ENCODE measurements at places on chromosomes 1 and 21. TPM values are rescaled to one million over a fixed set of nuclear protein-coding genes. Genes with fewer than 3 reads are reported as not detected.

DNA sequence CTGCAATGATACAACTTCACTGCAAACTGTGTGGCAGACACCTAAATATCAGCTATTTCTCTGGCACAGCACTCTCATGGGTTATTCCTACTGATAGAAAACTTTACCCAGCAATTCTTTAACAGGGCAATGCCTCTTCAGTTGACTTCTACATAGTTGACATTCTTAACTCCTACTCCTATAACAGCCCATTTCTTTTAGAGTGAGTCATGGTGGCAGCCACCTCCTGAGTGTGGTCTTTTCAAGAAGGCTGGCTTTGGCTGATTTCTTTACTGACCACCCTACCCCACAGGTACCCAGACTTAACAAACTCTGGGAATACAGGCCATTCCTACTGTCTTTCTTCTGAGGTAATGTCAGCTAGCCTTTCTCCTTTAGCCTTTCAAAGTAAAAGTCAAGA lies 805.8 kb upstream of the ADGRL2 start:
- no peak overlapping the region for H3K4me3 ChIP-seq
- no peak overlapping the region for H3K27ac ChIP-seq
- no peaks in the 10 kb centered on the region for H3K27me3 ChIP-seq

The AADACL4 gene
- not detected for total RNA-seq

DNA sequence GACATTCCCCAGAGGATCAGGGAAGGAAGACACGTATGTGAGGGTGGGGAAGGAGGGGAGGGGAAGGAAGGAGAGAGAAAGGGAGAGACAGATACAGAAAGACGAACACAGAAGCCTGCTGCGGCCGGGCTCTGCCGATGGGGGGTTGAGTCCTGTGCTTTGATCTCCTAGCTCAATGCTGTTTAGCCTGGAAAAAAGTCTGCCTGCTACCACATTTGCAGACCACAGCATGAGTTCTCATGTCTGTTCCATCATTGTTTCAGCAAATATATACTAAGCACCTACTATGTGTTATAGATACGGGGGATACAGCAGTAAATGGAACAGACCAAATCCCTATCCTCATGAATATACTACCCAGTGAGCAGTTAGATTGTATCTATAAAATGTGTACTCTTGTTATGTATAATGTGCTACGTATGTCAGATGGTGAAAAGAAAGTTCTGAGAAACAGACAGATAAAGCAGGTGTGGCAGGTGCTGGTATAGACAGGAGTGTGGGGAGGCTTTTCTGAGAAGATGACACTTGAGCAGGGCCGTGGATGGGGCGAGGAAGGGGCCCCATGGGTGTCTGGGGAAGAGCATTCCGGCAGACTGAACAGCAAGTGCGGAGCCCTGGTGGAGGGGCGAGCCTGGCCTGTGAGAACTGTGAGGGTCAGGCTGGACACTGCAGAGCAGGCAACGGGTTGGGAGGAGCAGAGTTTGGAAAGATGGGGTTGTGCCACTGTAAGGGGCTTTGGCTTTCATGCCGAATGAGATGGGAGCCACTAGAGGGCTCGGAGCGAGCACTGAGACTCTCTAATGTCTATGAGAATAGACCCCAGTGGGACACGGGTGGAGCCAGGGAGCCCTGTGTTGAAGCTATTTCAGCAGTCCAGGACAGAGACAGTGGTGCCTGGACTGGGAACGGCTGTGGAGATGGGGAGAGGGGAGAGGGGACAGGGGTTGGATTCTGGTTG lies 34.1 kb downstream of the KIAA1614 start:
- no peaks in the 10 kb centered on the region for H3K4me1 ChIP-seq
- no peak overlapping the region for H3K4me3 ChIP-seq
- peaks cover 3% of the 10 kb centered on the region for H3K36me3 ChIP-seq
- DNase-seq = no peak
- H3K27ac ChIP-seq = no peak overlapping the region

The OR10J1 gene
- not detected for total RNA-seq

GRCh38 chr1:213244664-213245091 lies 193.6 kb downstream of the RPS6KC1 start:
- H3K4me3 ChIP-seq = no peak overlapping the region
- no peaks in the 10 kb centered on the region for H3K27me3 ChIP-seq
- no peak overlapping the region for H3K27ac ChIP-seq
- no peaks in the 10 kb centered on the region for H3K4me1 ChIP-seq
- H3K36me3 ChIP-seq = peaks cover 5% of the 10 kb centered on the region
